Urothelium cell line (cell line): ENCODE measurements at places on chromosomes 3 and 15.

DNA sequence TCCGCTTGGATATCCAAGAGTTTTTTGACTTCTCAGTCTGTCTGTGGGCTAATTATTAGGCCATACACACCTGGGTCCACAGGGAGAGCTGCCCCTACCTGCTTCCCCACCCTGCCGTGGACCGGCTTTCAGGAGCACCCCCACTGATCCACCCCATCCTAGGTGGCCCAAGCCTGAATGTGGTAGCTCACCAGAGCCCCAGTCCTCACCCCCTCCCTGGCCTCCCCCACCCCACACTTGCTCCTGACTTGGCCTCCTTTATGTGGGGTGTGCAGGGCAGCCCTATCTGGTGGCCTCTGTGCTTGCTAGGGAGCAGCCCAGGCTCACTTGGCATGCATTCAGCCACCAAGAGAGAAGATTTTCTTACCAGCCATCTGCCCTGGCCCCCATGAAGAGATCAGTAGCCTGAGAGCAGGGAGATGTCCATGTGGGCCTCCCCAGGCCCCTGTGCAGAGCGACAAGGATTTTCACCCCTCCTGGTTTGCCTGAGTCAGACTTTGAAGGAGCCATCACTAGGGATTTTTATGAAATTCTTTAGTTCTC is 11.2 kb downstream of the LRRK1 start:
- no peak for DNase-seq

DNA sequence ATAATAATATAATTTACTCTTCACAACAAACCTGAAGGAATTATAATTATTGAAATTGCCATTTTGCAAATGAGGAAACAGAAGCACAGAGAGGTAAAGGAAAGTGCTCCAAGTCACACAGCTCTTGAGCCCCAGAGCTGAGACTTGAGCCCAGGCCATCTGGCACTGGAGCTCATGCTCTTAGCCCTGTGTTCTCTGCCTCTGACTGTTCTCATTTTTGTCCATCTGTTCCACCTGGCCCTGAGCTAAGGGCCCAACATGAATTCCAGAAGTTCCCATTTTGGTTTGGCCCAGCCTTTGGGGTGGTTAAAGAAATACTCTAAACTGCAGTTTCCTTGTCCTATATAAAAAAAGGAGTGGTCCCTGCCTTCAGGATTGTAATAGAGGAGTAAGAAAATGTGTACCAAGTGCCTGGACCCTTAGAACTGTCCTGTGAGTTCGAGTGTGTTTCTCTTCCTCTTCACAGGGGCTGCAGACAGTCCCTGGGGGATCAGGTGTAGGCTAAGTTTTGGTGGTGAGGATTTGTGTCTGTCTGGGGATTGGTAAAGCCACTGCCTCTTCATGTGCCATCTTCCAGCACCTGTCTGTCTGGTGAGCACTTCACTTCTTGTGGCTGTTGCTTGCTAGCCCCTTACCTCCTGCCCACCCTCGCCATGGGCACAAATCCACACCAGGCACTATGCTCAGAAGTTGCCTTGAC is 91.8 kb downstream of the DNAJB8 start:
- no peak for DNase-seq

DNA sequence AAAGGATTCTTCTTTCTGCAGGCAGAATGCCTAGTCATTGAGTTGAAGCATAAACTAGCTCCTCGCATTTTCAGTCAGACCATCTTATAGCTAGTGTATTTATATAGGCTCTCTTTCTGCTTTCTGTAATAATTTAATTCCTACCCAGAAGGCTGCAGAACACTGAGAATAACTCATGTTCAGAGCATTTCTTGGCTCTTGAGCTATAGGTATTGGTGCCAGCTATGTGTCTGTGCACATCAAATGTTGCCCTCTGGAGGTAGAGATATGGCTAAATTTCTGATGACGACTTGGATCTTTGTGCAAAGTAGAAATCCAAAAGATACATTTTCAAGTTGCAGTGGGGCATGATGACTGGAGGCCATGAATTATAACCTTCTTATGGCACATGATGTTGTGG is 336.2 kb upstream of the TPM1 start:
- DNase-seq, result no peak

GRCh38 chr3:132660811-132661070 is 612 bp downstream of the UBA5 start:
- DNase-seq, result no peak

DNA sequence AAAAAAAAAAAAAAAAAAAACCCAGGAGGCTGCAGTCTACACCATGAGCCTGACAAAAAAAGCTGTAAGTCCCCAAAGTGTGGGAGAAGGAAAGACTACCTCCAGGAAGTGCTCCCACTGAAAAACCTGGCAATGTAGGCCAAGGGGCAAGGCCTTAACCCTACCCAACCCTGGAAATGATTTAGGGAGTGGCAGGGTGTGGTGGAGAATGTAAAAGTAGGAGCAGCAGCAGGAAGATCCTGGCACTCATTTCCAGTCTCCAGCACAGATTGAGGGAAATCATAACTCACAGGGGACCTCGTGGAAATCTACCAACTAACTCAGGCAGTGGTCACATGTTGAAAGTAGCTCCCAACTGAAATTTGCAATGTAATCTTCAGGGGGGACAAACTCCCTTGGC is 839.5 kb downstream of the EPHA3 start:
- DNase-seq, result no peak
